ENCODE measurements at places on chromosomes 6 and 20.

GRCh38 chr20:6502999-6503398, 264.5 kb upstream of the BMP2 start:
- no peak for DNase-seq

GRCh38 chr6:139017227-139017626, 11.3 kb upstream of the ABRACL start:
- DNase-seq = no peak

GRCh38 chr6:137731960-137732616, 135.0 kb upstream of the TNFAIP3 start:
- DNase-seq = no peak

- no peak for DNase-seq
These were observed 88.9 kb downstream of the ARMC2 start for GRCh38 chr6:108937170-108937569.

DNA sequence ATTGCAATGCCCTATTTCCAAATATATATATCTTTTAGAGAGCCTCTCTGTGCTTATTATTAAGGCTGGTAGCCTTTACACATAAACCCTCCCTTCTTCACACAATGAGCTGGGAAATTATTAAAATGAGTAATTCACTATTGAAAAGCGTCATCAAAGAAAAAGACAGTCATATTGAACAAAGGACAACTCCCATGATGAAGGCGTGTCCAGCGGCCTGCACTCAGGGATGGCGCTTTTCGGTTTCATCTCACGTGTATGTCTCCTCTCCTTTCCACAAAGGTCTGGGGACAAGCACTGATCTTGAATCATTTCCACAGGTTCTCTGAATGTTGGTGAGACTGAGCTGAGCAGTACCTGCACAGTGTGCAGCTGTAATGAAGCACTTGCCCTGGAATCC, 3.5 kb downstream of the SERPINB9 start:
- no peak for DNase-seq

DNA sequence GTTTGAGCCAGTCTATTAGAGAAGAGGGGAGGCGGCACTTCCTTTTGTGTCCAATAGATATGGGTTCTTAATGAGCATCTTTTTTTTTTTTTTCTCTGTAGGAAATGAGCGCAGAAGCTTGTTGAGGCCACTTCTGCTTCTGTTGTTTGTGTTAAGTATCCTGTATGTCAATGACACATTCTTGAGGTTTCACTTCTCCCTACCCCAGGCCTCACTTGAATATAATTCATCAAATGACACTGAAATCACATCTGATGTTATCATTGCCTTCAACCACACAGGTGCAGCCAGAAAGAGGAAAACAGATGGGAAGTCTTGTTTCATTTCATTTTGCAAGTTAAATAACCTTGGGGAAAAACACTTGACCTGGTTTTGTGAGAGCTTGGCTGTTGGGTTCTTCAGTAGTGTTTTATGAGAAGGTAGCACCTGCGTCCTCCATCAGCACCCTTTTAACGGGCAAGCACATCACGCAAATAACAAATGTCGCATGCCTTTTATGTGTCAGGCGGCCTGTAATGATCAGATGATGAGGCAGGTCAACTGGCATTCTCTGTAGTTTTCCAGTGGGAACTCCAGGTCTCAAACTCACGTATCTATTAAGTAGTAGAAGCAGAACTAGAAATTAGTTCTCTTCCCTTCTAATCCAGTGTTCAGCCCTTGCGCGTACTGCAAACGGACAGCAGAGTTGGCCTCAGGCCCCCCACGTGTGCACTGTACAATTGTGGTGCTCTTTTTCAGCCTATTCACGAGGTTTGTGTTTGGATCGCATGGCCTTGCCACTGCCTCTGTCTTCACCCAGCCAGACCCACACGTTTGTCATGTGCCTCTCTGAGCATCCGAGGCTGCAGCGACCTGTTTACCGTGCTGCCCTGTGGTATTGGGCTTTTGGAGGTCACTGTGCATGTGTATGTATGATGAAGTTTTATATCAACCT, 23.5 kb downstream of the PLEKHG1 start:
- DNase-seq = no peak

- no peak for DNase-seq
These were observed 567.8 kb downstream of the GRIK2 start for GRCh38 chr6:101961357-101961756.

DNA sequence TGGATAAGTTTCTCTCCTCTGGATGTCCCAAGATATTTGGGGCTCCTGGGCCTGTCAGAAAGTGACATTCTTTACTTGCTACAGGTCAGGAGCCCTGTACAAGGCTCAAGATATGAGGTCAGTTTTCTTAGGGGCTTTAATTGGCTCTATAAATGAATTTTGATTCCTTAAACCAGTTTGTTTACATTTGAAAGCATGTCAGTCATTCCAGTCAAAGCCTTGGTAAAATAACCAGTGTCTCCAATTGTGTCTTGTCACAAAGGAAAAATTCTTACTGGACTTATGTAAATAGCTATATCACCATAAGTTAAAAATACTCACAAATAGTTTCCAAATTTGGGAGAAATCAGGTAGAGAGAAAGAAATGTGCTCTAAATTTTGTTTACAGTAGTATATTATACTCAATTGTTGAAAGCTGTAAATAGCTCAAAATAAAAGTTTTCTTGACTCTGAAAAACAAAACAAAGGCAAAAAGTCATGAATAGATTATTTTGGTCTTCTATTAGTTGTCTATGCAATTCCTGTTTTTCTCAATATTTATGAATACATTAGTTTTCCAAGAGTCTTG, 22.9 kb downstream of the RNF182 start:
- DNase-seq = no peak

GRCh38 chr6:87645080-87645479, 55.1 kb downstream of the ORC3 start:
- no peak for DNase-seq

GRCh38 chr20:40600441-40601219, 88.4 kb downstream of the MAFB start:
- DNase-seq = no peak

DNA sequence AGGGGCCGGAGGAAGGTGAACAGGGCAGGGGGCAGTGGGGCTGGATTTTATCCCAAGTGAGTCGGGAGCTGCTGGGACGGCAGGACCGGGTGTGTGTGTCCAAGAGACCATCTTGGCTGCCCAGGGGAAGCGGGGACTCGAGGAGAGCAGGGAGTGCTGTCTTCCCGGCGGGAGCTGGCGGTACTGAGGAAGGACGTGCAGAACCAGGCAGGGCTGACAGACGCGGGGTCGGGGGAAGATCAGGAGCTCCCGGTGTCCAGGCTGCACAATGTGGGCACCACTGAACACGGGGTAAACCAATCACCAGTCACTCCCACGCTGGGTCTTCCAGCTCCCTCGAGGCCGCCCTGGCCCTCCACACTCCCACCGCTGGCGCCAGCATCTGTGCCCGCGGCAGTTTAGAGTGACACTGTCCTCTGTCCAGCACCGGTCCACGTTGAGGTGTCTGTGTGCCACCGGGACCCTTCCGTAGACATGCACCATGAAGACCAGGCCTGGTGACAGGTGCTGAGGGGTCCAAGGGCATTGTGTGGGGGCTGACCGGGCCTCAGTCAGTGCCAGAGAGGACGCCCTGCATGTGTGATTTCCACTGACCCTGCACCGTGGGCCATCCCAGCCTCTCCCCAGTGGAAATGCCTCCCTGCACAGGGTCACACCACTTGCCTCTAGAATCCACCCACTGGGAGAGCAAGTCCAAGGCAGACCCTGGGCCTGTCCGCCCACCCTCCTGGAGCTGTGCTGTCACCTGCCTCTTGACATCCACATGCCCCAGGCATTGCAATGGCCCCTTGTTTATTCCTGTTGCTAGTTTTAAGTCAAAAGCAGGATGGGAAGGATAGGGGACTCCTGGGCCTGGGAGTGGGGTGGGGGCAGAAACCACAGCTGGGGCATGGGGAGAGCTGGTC, 401.9 kb downstream of the TAF4 start:
- DNase-seq = no peak

DNA sequence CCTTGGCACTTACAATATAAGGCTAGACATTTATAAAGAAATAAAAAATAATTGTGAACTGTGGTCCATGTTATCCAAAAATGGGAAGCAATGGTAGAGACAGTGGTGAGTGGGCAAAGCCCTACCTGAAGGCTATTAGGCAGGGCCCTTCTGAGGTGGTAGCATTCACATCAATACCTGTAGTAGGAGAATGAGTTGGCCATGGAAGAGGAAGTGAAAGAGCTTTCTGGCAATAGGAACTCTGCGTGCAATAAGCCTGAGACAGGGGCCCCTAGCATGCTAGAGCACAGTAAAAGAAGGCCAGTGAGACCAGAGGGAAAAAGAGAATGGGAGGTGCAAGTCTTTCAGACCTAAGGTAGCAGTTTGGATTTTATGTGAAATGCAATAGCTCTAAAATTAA, 754.5 kb downstream of the PTPRT start:
- no peak for DNase-seq

- DNase-seq = no peak
These were observed 168.5 kb downstream of the CDC5L start for GRCh38 chr6:44556046-44556445.

DNA sequence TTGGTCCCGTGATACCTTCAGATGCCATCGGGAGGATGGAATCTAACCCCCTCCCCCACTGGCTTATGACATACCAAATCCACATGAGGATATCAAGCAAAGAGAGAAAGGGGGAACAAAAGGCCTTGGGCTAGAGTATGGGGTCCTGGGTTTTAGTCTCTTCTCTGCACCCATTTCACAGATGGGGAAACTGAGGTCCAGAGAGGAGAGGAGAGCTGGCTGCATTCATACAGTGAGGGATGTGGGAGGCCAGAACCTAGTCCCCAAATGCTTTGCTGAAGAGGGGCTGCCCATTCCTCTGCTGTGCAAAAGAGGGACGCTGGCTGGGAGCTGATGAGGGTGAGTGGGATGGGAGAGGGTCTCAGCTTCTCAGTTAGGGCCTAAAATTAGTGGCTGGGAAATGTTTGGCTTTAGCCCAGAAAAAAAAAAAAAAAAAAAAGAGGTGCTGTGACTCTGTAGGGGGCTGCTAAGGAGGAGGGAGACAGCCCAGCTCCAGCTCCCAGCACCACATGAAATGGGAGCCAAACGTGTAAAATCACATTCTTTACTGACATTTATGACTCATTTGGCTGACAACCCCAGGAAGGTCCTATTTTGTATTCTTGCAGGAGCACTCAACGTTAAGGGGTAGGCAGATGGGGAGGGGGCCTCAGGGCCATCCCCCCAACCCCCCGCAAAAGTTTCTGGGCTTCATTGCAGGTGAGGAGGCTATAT, 11.9 kb downstream of the XKR7 start:
- DNase-seq = no peak

DNA sequence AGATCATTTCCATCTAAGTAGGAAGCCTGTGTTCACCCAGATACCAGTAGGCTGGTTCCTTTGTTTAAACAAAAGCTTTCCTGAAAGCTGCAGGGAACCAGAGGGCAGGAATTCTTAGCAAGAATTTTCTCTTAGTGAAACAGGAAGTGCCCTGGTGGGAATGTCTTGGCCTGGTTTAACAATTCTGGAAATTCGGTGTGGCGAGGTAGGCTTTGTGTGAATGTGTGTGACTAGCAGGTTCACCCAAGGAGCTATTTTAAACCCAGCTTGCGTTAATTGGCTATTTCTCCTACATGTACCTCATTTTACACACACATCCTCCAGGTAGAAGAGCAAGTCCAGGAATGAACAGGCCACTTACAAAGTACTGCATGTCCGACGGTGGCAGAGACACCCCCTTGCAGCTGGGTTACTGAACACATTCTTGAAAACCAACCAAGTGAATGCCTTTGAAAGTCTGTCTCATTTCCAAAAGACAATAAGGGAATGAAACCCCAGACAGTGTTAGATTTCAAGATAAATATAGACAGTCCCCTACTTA, 64.6 kb downstream of the GFOD1 start:
- no peak for DNase-seq

DNA sequence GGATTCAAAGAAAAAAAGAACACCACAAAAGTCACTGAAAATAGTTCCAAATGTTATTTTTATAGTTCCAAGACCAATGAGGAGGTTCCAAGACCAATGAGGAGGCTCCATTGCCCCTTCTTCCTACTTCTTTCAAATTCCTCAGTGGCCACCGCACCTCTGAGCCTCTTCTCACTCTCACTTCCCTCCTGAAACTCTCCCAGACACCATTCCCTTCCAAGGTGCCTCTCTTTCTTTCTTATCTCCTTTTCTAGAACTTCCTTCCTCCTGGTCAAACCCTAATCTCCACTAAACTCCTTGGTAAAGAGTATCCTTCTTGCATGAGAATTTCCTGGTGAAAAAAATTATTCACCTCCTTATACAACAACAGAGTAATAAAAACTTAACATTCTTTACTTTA, 20.4 kb upstream of the MCUR1 start:
- no peak for DNase-seq

- DNase-seq = no peak
These were observed 48.9 kb downstream of the ME1 start for GRCh38 chr6:83381949-83382348.

DNA sequence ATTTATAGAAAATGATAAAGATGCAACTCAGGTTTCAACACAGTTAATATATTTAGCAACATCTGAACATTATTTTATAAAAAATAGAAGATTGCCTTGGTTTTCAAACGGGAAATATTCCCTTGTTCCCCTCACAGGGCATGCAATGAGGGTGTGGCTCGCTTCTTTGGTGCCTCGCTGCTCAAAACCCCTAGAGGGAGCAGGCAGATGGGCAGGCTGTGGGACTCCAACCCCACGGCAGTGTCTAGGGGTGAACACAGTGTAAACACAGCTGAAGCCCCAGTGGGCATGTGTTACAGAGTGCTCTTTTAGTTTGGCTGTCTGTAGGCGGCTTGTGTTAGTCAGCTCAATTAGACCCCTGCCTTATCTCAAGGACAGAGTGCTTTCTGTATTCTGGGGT, 560.8 kb upstream of the IMPG1 start:
- no peak for DNase-seq

- DNase-seq = no peak
These were observed 11.3 kb downstream of the GINS1 start for GRCh38 chr20:25418776-25419175.

DNA sequence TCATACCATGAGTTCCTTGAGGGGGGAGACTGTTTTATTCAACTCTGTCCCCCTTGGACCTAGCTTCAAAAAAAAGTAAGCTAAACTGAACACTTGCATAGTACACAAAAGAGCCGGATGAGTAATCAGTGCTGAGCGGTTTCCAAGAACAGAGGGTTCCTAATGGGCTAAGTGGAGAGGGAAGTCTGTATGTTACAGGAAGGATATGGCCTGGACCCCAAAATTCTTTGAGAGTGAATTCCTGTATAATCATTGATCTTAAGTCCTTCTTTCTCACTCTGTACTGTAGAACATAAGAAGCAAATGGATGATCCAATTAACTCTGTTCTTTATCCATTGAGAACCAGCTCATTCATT, 324.7 kb upstream of the CNR1 start:
- no peak for DNase-seq

GRCh38 chr6:53627391-53628218, 38.0 kb downstream of the KLHL31 start:
- DNase-seq = no peak

All from activated CD4-positive, alpha-beta T cell treated with anti-CD3 and anti-CD28 coated beads, Interleukin-2, amount 50 U/mL, for 1 hour (primary cell).